A549 treated with ZK216348 at 1 μM for 4 hours (cell line): ENCODE measurements at places on chromosomes 12 and 14. TPM values are rescaled to one million over a fixed set of nuclear protein-coding genes. Genes with fewer than 3 reads are reported as not detected.

Gene PMEL
- total RNA-seq: 0.38 to 1.3 TPM (median 0.74 TPM) in 5 replicates

Gene REM2
- 0.26 to 0.67 TPM (median 0.33 TPM) in 5 replicates for total RNA-seq

Gene TAS2R30
- not detected in 5 replicates for total RNA-seq

Gene TGFB3
- total RNA-seq: 0.59 to 1.3 TPM (median 0.80 TPM) in 5 replicates

Gene PDZRN4
- total RNA-seq: not detected in 5 replicates
